Stimulated activated naive CD4-positive, alpha-beta T cell treated with Interleukin-2 at 50 U/mL for 16 hours (primary cell): ENCODE measurements at places on chromosomes 4 and X.

GRCh38 chr4:113116414-113117357 is 67.2 kb downstream of the ANK2 start:
- no peak for DNase-seq

- DNase-seq: no peak
These were observed at the start of gene SLC2A9 for GRCh38 chr4:10020871-10021652. TSS of gene SLC2A9 (minus strand) at chr4:10021497. CDS start at chr4:10021429, 68 bp downstream.

- no peak for DNase-seq
These were observed 540 bp downstream of the ZNF721 start for GRCh38 chr4:498328-498904.

GRCh38 chr4:183773790-183774189 is 114.7 kb downstream of the TRAPPC11 start:
- DNase-seq: no peak

- DNase-seq: no peak
These were observed 115.8 kb upstream of the SHISA3 start for GRCh38 chr4:42281324-42282020.

DNA sequence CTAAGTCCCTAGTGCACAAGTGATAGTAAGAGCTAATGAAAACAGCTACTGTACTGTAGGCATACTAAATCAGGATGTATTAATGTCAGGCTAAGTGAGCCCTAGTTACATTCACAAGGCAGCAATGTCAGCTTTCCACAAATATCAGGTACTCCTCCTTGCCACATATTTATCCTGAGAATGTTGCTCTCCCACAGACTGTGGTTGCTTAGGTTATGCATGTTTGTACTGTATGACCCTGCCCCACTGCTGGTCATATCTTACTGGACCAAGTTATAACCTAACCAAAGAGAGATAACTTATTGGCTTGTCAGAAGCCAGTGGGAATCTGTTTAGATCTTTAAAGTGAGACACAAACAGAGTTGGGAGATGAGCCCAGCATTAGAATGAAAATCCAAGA is 241.0 kb downstream of the SLC39A8 start:
- no peak for DNase-seq

GRCh38 chr4:148207068-148207467 is 235.1 kb downstream of the NR3C2 start:
- no peak for DNase-seq

DNA sequence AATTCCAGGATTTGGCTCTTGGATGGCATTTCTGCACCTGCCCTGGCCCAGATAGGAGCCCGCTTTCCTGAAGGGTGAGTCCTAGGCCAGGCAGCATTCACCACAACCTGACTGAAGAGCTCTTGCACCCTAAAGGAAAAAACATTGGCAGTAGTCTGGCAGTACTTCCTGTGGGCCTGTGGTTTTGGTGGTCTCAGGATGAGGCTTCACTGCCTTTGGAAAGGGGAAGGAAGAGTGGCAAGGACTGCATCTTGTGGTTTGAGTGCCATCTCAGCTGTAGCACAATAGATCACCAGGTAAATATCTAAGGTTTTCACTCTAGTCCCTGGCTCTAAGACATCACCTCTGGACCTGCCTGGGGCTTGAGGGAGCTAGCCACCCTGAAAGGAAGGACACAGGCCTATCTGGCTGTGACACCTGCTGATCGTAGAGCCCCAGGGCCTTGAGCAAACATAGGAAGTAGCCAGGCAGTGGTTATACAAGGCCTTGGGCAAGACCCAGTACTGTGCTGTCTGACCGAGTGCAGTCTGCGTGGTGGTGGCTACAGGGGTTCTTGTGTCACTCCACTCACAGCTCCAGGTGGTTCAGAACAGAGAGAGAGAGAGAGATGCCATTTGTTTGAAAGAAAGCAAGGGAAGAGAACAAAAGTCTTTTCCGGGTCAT is 28.5 kb upstream of the PRRG1 start:
- no peak for DNase-seq

- DNase-seq: no peak
These were observed 175.9 kb downstream of the TSPAN5 start for GRCh38 chr4:98482503-98482846.

GRCh38 chr4:100782356-100782755 is 264.5 kb upstream of the EMCN start:
- DNase-seq: no peak

- no peak for DNase-seq
These were observed 75.9 kb upstream of the CPEB2 start for GRCh38 chr4:14926368-14926767.
